PC-9 (cell line): ENCODE measurements at places on chromosomes 5 and 9. TPM values are rescaled to one million over a fixed set of nuclear protein-coding genes. Genes with fewer than 3 reads are reported as not detected.

GRCh38 chr9:113746486-113746885 is 129.6 kb upstream of the ZNF618 start:
- no peak for DNase-seq

- DNase-seq = no peak
Observed at GRCh38 chr5:105803431-105803830, 1867.3 kb downstream of the EFNA5 start.

DNA sequence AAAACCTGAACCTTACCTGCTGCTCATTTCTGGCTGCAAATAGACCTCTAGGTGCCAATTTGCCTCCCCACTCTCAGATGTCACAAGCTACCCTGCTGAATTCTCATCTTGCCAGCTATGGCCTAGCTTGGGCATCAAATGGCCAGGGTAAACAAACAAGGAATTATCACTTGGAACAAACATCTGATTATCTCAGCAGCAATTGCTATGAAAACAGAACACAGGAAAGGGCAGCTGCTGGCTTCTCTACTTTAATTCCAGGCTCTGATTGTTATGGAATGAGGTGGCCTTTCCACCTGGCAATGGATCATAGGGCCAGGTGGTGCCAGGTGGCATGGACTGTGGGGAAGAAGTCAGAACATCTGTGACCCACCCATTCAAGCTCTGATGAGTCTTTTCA is 505.1 kb downstream of the TLR4 start:
- DNase-seq = no peak

- no peak for DNase-seq
Observed at GRCh38 chr5:59007460-59008063, 424.7 kb downstream of the RAB3C start.

Gene HOMER1
- total RNA-seq = 9.0 and 12.5 TPM in 2 replicates
